Right lobe of liver (tissue), 6 donors: ENCODE measurements at places on chromosomes 2 and 18. TPM values are rescaled to one million over a fixed set of nuclear protein-coding genes. Genes with fewer than 3 reads are reported as not detected.

The ITPRID2 gene
- total RNA-seq, result 111 TPM

The SOX11 gene
- not detected for total RNA-seq

The VIT gene
- total RNA-seq, result not detected

The UGT1A3 gene
- 13.1 TPM for total RNA-seq

The LONRF2 gene
- total RNA-seq, result 1.1 TPM

The PJVK gene
- total RNA-seq, result 0.80 TPM

The ANKRD30BL gene
- total RNA-seq, result not detected

The GPC1 gene
- 29.8 TPM for total RNA-seq

The CHRND gene
- total RNA-seq, result not detected

The CNGA3 gene
- not detected for total RNA-seq

DNA sequence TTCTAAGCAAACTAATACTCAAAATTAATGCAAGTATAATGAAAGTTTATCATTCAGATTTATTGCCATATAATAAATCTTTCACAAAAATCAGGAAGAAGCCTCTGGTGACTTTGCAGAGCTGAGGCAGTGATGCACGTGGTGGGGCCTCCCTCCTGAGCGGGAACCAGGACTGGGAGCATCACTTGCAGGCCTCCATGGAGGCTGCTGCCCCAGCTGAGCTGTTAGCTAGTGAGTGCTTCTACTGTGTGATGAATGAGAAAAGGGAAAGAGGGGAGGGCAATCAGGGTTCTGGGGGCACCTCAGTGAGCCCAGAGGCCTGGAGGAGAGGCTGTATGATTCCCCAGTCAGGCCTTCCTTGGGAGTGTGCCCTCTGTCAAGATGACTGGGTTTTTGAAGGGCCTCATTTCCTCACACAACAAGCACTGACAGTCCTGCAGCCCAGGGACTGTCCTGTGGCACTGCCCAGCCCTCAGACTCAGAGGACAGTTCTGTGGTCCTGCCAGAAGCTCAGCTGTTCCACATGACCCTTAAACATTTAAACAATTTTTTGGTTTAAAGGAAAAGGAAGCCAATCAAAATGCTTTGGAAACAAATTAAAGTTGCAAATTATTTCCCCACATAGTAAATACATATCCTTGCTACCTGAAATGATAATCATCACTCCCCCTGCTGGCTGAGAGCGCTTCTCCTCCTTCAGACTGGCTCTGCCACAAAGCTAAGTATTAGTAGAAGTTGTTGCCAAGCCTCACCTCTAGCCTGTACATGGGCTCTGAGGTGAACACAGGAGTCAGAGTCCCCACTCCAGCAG lies 90.9 kb upstream of the SMAD7 start:
- no peaks in the 10 kb centered on the region for H3K4me1 ChIP-seq
- no peak overlapping the region for H3K27ac ChIP-seq

DNA sequence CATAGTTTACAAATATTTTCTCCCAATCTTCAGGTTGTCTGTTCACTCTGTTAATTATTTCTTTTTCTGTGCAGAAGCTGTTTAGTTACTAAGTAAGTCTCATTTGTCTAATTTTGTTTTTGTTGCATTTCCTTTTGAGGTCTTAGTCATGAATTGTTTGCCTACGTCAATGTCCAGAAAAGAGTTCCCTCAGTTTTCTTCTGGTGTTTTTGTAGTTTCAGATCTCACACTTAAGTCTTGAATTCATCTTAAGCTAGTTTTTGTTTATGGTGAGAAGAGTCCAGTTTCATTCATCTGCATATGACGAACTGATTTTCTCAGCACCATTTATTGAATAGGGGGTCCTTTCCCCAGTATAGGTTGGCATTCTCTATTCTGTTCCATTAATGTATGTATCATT lies 1252.2 kb upstream of the TMEFF2 start:
- H3K4me1 ChIP-seq, result no peaks in the 10 kb centered on the region
- DNase-seq, result no peak
- H3K27me3 ChIP-seq, result no peaks in the 10 kb centered on the region
- H3K27ac ChIP-seq, result no peak overlapping the region

DNA sequence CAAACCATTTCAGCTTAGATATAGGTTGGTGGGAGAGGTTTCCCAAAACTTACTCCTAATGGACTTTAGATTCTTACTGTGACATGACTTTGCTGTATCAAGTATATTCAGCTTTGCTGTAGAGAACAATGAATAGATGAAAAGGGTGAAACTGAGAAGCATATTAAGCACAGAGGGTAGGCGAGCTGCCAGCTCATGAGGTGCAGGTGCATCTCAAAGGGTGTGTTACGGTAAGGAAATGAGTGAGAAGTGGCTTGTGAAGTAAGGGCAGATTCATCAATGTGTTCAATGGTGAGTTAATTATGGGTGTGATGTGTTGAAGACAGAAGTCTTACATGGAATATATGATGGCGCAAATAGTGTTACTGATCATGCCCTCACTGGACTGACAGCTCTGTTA lies 49.3 kb downstream of the CD8B2 start:
- H3K27ac ChIP-seq, result no peak overlapping the region
- no peaks in the 10 kb centered on the region for H3K36me3 ChIP-seq
- H3K27me3 ChIP-seq, result no peaks in the 10 kb centered on the region
- no peak overlapping the region for H3K4me3 ChIP-seq

- H3K4me1 ChIP-seq, result no peaks in the 10 kb centered on the region
- no peak for DNase-seq
- H3K27me3 ChIP-seq, result no peaks in the 10 kb centered on the region
Observed at GRCh38 chr18:46445522-46446313, 211.3 kb downstream of the LOXHD1 start.

DNA sequence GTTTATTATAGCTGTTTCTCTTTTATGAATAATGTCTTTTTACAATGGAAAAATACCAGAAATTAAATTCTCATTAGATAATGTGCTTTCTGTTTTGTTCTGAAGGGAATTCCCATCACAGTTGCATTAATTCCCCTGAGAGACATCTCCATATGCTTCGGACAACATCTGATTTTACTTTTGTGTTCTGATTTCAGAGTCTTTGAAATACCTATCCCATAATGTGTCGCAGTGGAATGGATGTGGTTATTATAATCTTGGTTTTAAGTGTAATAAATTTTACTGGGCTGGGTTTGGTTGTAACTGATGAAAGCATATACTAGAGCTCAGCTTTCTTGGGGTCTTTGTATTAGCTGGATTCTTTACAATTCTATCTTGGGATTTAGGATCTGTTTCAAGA lies 12.5 kb downstream of the SPTBN1 start:
- H3K4me1 ChIP-seq, result no peaks in the 10 kb centered on the region
- no peak for DNase-seq
- no peak overlapping the region for H3K4me3 ChIP-seq
- no peaks in the 10 kb centered on the region for H3K36me3 ChIP-seq
- H3K27me3 ChIP-seq, result no peaks in the 10 kb centered on the region

GRCh38 chr18:66676699-66677098 lies 72.8 kb upstream of the CDH19 start:
- H3K4me1 ChIP-seq, result no peaks in the 10 kb centered on the region
- H3K4me3 ChIP-seq, result no peak overlapping the region
- DNase-seq, result no peak
- H3K27me3 ChIP-seq, result no peaks in the 10 kb centered on the region
- H3K36me3 ChIP-seq, result no peaks in the 10 kb centered on the region
- H3K27ac ChIP-seq, result no peak overlapping the region

- no peaks in the 10 kb centered on the region for H3K4me1 ChIP-seq
- H3K36me3 ChIP-seq, result no peaks in the 10 kb centered on the region
- DNase-seq, result no peak
- no peak overlapping the region for H3K27ac ChIP-seq
Observed at GRCh38 chr18:60898111-60898510, 435.1 kb upstream of the CDH20 start.

GRCh38 chr2:56315376-56315775 lies 131.6 kb downstream of the CCDC85A start:
- H3K27me3 ChIP-seq, result no peaks in the 10 kb centered on the region
- no peaks in the 10 kb centered on the region for H3K4me1 ChIP-seq
- no peak for DNase-seq

GRCh38 chr2:109318949-109319342 lies 189.9 kb downstream of the SH3RF3 start:
- H3K4me3 ChIP-seq, result no peak overlapping the region
- no peak overlapping the region for H3K27ac ChIP-seq
- H3K4me1 ChIP-seq, result no peaks in the 10 kb centered on the region
- no peaks in the 10 kb centered on the region for H3K36me3 ChIP-seq
- no peaks in the 10 kb centered on the region for H3K27me3 ChIP-seq
